HFFc6 (cell line): ENCODE measurements at places on chromosomes 12 and 14. TPM values are rescaled to one million over a fixed set of nuclear protein-coding genes. Genes with fewer than 3 reads are reported as not detected.

FGF23 gene
- total RNA-seq: not detected in 3 replicates

GAS2L3 gene
- total RNA-seq: 8.4 and 25.2 TPM in 2 replicates

TAS2R7 gene
- not detected in 3 replicates for total RNA-seq

MYH7 gene
- 0.08 TPM in 1 of 2 replicates, not detected in the other for total RNA-seq

BEGAIN gene
- 0.03 to 0.35 TPM in 2 of 3 replicates, not detected in the other for total RNA-seq

DNA sequence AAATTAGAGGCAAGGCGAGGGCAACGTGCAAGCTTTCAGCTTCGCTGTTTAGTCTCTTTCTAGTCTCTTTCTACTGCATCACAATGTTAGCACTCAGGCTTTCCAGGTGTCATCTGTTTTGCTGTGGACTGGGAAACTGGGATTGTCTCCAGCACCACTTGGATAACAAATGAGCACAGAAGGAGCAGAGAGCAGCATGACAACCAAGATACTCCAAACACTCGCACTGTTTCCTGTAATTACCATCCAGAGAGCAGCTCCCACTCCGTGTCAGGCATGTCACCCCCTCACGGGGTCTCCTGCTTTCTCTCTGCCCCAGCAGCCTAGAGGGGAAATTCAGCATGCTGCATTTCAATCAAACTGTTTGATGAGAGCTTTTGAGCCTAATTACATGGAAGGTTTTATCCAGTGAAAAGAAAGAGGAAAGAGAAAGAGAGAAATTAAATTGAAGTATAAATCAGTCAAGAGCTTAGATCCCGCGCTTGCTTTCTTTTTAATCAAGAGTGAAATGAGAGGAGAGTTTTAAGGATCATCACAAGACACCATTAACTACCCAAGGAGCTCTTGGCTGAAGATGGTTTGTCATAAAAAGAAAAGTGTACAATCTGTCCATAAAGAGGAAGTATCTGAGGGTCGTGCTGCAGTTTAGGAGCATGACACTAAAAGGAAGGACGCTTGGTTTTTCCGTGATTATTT is 917.7 kb downstream of the DIO2 start:
- DNase-seq: no peak

GRCh38 chr12:94042321-94042720 is 106.1 kb upstream of the PLXNC1 start:
- DNase-seq: no peak

DNA sequence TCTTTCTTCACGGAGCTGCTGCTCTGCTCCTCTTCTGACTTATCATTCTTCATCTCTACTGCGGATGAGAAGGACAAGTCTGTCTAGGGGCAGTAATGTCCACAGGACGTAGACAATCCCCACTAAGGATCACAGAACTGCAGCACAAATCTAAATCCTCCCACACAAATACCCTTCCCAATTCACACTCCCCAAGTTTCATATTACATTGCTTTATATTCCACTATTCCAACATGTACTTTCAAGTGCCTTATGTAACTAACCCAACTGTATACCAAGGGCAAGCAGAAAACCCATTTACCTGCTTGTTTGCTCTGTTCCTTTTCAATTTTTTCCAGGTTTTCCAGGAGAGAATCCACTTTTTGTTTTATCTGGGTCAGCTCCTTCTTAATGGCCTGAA is 55.6 kb upstream of the OR5AU1 start:
- no peak for DNase-seq

DNA sequence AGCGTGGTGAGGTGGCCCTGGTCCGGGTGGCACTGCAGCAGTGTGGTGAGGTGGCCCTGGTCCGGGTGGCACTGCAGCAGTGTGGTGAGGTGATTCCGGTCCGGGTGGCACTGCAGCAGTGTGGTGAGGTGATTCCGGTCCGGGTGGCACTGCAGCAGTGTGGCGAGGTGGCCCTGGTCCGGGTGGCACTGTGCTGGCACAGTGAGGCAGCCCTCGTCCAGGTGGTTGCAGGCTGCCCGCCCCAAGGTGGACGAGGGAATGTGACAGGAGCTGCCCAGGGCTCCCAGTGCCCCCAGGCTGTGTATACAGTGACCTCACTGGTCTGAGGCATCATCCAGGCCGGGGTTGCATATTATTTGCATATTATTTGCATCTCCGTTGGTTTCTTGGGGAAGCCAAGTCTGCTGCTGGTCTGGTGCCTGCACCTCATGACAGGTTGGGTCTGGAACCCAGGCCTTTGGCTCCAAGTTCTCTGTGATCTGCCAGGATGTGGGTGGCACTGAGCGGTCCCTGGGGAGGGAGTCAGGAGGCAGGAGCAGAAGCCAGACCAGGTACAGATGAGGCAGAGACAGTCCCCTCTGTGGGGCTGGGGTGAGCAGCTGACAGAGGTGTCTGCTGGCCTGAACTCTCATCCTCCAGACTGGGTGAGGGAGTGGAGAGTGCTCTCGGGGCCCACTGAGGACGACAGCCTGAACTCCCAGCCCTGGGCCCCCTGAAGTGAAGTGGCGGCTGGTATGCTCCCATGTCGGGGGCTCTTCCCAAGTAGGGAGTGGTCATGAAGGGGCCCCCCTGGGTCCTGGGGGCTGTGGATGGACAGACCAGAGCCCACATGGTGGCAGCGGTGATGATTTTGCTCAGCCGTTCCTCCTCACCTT is 79.3 kb downstream of the KIF26A start:
- no peak for DNase-seq

DNA sequence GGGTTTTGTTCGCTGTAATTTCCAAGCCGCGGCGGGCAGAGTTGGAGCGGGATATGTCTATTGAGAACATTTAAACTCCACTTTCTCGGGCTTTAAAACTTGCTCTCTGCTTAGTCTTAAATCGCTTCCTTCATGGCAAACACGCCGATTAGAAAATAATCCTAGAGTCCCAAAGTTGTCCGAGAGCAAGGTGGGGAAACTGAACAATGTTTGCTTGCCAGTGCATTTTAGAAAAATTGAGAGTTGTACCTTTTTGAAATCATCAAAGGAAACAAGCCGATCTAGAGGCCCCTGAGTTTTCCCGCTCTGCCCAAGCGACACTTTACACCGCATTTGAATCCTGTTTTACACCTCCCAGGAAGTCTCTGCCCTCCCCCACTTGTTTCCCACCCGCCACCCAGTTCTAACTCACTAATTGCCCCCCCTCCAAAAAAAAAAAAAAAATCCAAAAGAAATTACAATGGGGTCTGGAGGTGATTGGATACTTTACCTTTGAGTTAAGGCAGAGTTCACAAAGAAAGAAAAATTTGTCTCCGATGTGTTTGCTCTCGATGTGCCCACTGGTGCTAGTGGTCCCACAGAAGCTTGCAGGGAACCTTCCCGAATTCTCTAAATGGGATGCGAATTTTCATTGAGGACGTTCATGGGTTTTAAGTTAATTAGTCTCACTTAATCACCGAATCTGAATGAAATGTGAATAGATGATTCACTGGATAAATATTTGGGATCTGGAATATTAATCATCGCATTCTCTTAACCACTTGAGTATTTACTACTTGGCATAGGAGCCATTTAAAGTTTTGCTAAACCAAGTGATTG is 2.3 kb downstream of the HMGA2 start:
- peak; percentile 77 for DNase-seq

- peak; percentile 76 for DNase-seq
These were observed 108.6 kb upstream of the FLRT2 start for GRCh38 chr14:85421186-85421877.

DNA sequence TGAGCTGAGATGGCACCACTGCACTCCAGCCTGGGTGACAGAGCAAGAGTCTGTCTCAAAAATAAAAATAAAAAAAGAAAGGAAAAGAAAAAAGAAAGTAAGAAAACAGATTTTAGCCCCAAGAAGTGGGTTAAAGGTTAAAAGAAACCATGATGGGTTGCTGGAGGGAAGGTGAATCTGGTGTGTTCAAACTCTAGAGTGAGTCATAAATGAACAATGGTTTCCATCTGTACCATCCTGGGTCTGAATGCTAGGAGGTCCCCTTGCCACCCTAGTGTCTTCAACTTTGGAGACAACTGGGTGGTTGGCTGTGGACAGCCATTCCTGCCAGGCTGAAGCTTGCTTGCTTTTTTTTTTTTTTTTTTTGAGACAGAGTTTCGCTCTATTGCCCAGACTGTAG is 1.6 kb upstream of the RPS26 start:
- no peak for DNase-seq

DNA sequence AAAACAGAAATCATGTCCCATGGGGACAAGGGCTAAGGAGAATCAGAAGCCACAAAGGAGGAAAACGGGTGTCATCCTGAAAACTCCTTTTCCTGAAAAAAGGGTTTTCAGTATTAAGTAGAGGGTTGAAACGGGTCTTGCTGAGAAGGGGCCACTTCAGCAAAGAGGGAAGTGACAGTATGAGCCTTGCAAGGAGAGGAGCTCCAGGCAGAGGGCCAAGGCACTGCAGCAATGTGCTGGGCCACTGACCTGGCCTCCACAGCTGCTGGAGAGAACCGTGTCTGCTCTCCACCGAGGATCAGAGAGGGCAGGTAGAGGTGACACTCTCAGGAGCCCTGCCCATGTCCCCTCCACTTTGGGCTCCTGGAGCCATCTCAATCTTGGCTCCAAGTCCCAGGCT is 103.3 kb downstream of the NCOR2 start:
- no peak for DNase-seq

- no peak for DNase-seq
These were observed 305.0 kb upstream of the DIO3 start for GRCh38 chr14:101256266-101256665.

DNA sequence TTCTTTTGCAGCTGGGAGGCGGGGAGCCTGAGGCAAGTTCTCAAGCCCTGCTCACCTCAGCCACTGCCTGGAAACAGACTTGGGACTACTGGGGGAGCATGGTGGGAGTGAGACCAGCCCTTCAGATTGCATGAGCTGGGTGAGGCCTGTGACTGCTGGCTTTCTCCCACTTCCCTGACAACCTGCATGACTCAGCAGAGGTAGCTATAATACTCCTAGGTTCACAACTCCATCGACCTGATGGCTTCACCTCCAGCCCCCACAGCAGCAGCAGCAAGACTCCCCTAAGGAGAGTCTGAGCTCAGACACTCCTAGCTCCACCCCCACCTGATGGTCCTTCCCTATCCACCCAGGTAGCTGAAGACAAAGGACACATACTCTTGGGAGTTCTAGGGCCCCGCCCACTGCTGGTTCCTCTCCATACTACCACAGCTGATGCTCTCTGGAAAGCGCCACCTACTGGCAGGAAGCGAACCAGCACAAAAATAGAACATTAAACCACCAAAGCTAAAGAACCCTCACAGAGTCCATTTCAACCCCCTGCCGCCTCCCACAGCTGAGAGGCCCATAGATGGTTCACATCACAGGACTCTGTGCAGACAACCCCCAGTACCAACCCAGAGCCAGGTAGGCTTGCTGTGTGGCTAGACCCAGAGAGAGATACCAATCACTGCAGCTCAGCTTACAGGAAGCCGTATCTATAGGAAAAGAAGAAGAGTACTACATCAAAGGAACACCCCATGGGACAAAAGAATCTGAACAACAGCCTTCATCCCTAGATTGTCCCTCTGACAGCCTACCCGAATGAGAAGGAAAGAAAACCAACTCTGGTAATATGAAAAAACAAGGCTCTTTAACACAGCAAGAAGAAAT is 68.7 kb downstream of the RPAP3 start:
- peak; percentile 1 for DNase-seq

GRCh38 chr14:24920265-24921075 is 129.5 kb downstream of the STXBP6 start:
- no peak for DNase-seq

GRCh38 chr14:35992816-35993683 is 166.9 kb downstream of the BRMS1L start:
- DNase-seq: no peak
